ENCODE measurements at places on chromosomes 13 and 19.
A peak's percentile ranks its signal among the peaks of the same experiment; 100 is the strongest.

DNA sequence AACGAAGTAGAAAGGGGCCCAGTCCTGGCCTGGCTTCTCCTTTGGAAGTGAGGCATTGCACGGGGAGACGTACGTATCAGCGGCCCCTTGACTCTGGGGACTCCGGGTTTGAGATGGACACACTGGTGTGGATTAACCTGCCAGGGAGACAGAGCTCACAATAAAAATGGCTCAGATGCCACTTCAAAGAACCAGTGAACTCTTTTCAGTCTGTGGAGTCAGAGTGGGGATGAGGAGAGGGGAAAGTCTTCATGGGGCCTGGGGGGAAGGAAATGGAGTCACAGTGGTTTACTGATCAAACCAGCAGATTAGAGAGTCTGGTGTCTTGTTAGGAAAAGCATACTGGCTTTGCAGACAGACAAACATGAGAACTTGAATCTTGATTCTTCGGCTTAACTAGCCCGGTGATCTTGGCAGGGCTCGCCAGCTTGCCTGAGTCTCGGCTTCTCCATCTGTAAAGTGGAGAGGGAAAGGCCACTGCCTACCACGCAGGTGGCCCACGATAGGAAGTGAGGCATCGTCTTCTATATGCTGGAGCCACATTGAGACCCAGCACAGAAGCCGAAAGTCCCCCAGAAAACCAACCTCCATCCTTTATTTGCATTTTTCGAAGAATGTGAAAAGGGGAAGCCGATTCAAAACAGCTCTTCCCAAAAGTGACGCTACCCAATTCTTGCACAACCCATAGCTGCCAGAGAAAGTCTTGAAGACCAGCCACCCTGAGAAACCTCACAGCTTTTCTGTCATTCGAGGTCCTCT lies at the start of gene FFAR1:
Gene FFAR1, plus strand, starts transcription at position 732 of the 759 bp plus-strand sequence. CDS start 3,650 bp downstream, outside the sequence.
- DNase-seq = no peak

GRCh38 chr19:28934631-28935030 lies 278.3 kb downstream of the UQCRFS1 start:
- no peak for DNase-seq

GRCh38 chr13:49587311-49587847 lies 2.0 kb upstream of the RCBTB1 start:
- DNase-seq = no peak

GRCh38 chr13:108126056-108126455 lies 89.3 kb downstream of the LIG4 start:
- no peak for DNase-seq

DNA sequence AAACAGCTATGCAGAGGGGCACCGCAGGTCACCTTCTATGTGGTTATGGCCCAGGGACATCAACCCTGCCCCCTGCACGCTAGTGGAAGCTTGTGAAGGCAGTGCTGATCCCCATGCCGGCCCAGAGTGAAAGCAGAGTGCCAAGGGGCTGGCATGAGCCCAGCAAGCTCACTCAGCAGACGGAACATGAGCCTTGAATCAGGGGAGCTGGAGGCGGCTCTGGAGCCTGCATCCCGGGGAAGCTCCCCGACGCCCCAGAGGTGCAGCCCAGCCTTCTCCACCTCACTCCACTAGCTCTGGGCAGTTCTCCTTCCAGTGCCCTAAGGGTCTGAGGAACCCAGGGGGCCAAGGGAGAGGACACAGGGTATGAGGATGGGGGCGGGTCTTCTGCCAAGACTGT lies 19.0 kb upstream of the ISYNA1 start:
- no peak for DNase-seq

GRCh38 chr19:4971424-4971793 lies 2.5 kb downstream of the KDM4B start:
- DNase-seq = peak; percentile 19

- peak; percentile 62 for DNase-seq
These were observed 485 bp upstream of the ZNF845 start for GRCh38 chr19:53333066-53333462.

GRCh38 chr19:4976401-4977298 lies 7.7 kb downstream of the KDM4B start:
- DNase-seq = peak; percentile 54

- peak; percentile 82 for DNase-seq
These were observed 28.1 kb downstream of the THSD1 start for GRCh38 chr13:52377898-52378297.

DNA sequence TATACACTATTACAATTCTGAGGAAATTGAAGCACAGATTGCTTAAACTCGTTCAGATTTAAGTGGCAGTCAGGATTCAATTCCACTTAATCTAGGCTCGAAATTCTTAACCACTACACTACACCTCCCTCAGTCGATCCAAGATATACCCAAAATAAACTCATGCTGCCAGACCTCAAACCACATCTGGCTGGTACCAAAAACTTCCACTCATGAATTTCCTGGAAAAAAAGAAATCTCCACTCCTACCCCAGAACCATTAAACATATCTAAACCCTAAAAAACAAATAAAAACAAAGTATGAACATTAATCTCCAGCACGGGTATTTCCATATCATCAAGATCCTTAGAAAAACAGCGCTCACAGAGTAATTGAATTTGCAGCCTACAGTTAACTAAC lies 1.1 kb downstream of the ZFP30 start:
- DNase-seq = no peak

GRCh38 chr13:75395901-75396300 lies 86.1 kb downstream of the TBC1D4 start:
- DNase-seq = no peak

- DNase-seq = no peak
These were observed 1146.9 kb downstream of the OLFM4 start for GRCh38 chr13:54175466-54175865.

GRCh38 chr13:100045355-100045754 lies 43.5 kb upstream of the PCCA start:
- no peak for DNase-seq

DNA sequence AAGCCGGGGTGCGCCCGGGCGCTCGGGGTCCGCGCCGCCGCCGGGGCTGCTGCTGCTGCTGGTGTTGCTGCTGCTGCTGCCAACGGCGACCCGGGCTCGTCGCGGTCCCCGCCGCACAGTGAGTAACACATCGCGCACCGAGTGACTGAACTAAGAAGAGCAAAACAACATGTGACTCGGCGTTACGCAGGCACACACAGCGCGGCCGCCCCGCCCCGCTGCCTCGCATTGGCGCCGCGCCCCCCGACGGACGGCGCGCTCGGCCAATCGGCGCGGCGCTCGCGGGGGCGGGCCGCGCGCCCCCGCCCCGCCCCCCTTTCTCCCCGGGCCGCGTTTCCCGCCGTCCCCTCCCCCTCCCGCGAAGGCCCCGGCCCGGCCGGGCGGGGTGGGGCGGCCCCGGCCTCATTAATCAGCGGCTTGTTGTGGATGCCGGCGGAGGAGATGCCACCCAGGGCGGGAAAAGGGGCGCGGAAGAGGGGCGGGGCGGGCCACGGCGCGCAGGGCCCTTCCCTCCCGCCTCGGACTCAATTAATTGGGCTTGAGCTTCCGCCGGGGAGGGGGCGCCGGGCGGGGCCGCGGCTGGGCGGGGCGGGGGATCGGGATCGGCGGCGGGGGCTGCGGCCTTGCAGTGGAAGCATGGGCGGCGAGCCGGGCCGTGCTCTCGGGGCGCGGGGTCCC lies at the start of gene IRS2:
Gene IRS2, minus strand, starts transcription at position 127 of the 678 bp plus-strand sequence. CDS start 530 bp downstream, outside the sequence.
- DNase-seq = peak; percentile 93

DNA sequence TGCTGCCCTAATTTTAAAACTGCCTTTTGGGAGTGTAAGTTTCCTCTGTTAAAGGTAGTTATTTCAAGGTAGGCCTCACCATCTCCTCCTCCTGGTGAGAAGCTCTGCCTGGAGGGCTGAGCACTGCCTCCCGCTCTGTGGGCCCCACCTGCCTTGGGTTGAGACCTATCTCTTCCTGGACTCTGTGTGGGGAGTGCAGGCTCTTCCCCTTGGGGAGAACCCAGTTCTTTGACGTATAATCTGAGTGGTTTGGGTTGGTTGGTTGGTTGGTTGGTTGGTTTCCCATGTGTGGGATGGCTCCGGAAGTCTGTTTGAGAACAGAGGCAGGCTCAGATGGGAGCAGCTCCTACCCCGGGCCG lies 39.1 kb downstream of the ACTN4 start:
- DNase-seq = no peak

- peak; percentile 35 for DNase-seq
These were observed 437 bp downstream of the SUCLA2 start for GRCh38 chr13:48000559-48001113.

GRCh38 chr13:108315273-108315672 lies 45.8 kb downstream of the TNFSF13B start:
- DNase-seq = no peak

GRCh38 chr19:38839816-38840582 lies 8.4 kb upstream of the ECH1 start:
- no peak for DNase-seq

DNA sequence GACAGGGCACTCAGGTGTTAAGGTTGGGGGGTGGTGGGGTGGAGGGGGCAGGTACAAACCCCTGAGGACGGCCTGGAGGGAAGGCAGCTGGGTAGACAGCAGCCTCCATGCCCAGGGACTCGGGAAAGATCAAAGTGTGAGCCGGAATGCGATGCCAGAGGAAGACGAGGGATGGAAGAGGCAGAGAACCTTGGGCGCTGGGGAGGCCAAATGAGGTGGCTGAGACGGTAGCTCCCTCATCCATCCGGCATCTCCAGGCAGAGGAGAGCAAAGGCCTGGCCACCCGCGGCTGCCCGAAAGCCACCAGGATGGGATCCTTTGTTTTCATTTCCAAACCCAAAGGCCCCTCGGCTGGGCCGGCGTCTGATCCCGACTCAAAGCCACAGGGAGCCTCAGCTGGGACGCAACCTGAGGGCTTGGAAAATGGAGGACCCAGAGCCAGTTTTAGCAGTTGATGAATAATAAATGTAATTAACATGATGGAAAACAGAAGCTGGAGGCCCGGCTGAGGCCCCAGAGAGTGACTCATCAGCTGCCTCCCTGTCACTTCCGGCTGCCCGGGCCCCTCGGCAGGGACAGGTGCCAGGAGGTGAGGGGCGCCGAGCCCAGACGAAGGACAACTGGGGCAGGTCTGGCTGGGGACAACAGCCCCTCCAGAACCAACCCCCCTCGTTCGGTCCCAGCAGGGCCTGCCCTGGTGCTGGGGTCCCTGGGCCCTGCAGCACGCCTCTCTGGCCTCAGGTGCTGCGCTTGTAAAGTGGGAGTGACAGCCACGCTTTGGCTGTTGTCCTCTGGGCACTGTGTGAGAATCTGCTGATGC lies 61.6 kb downstream of the CEBPG start:
- DNase-seq = peak; percentile 37

DNA sequence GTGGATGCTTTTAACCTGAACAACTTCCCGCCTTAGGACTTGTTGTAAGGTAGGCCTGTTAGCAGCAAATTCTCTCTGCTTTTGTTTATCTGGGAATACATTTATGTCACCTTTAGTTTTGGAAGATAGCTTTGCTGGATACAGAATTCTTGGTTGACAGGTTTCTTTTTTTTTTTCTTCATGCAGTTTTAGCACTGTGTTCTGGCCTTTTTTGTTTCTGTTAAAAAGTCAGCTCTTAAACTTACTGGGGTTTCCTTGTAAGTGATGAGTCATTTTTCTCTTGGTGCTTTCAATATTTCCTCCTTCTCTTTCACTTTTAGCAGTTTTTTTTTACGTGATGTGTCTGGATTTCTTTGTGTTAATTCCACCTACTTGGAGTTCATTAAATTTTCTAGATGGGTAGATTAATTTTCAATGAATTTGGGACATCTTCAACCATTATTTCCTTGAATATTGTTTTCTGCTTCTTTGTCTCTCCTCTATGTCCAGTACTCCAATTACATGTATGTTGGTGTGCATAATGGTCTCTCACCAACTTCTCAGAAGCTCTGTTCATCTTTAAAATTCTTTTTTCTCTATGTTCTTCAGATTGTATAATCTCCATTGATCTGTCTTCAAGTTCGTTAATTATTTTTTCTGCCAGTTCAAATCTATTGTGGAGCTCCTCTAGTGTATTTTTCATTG lies 188.2 kb upstream of the ZNF536 start:
- DNase-seq = no peak

DNA sequence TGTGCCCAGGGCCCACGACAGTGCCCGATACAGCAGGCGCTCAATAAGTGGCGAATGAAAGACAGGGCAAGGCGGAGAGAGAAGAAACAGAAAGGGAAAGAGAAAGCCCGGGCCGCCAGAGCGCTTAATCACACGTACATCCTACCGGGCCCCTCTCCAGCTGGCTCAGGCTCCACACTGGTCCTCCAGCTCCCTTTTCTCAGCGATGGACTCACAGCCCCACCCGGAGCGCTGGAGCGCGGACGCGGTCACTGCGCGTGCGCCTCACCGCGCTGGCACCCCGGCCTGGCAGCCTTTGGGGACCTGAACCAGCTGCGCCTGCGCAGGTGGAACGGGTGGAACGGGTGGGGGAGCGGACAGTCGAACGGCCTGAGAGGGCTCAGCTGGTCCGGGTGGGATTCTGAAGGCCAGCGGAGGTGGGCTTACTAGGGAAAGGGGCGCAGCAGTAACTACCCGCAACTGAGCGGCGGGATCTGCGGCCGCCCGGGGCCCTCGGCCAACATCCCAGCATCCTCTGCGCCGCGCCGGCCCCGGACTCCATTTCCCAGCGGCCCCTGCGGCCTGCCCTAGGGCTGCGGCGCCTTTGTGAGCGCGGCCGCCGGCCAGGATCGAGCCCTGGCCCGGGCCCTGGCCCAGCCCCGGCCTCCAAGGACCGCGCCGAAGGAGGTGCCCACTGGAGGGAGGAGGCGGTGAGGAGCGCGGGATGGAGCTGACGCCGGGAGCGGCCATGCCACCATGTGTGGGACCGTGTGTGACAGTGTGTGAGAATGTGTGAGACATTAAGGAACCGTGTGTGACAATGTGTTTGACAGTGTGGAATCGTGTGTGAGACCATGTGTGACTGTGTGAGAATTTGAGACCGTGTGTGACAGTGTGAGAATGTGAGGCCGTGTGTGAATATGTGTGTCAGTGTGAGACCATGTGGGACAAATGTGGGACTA lies at the start of gene ZNF583:
Gene ZNF583, plus strand, starts transcription at position 569 of the 941 bp plus-strand sequence. CDS start 2,783 bp downstream, outside the sequence.
- peak; percentile 97 for DNase-seq

- DNase-seq = peak; percentile 24
These were observed 63.6 kb upstream of the FLT1 start for GRCh38 chr13:28558567-28558966.

GRCh38 chr13:84934911-84935310 lies 864.3 kb downstream of the SLITRK6 start:
- no peak for DNase-seq

DNA sequence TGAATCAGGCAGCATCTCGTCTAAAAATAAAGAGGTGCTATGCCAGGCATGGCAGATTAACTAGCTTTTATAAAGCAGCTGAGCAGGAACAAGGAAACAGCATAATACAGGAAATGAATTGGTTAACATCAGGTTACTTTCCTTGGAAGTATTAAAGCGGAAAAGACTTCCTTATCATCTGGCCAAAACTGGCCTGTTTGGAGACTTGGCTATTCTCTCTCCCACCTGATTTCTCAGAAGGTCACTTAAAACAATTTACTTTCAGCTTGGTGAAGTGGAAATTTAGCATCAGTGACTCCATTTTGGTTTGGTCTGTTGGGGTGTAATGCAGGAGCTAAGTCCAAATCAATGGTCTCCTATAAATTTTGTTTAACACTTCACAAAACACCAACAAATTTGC lies 191.6 kb downstream of the NUFIP1 start:
- no peak for DNase-seq

DNA sequence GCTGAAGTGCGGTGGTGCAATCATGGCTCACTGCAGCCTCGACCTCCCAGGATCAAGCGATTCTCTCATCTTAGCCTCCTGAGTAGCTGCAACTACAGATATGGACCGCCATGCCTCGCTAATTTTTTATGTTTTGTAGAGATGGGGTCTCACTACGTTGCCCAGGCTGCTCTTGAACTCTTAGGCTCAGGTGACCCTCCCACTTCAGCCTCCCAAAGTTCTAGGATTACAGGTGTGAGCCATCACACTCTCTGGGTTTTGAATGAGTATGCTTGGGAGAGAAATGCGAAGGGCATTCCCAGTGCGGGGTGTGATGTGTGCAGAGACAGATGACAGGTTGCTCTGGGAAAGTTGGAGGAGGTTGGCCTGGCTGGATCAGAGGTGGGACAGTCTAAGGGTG lies 49.0 kb downstream of the RYR1 start:
- no peak for DNase-seq
